ENCODE measurements at places on chromosomes 7 and 10.

- no peak for DNase-seq
Observed at GRCh38 chr7:79377097-79377496, 76.4 kb downstream of the MAGI2 start.

GRCh38 chr7:87318741-87319140 lies 26.7 kb upstream of the CROT start:
- DNase-seq = no peak

GRCh38 chr10:26318672-26319071 lies 102.1 kb downstream of the GAD2 start:
- DNase-seq = no peak

- DNase-seq = no peak
Observed at GRCh38 chr7:151025924-151026671, 1.8 kb upstream of the ATG9B start.

- no peak for DNase-seq
Observed at GRCh38 chr7:89605362-89605761, 548.9 kb upstream of the STEAP1 start.

- no peak for DNase-seq
Observed at GRCh38 chr7:103576641-103577040, 130.6 kb upstream of the SLC26A5 start.

- peak; percentile 14 for DNase-seq
Observed at GRCh38 chr7:131244259-131244852, 83.3 kb upstream of the MKLN1 start.

DNA sequence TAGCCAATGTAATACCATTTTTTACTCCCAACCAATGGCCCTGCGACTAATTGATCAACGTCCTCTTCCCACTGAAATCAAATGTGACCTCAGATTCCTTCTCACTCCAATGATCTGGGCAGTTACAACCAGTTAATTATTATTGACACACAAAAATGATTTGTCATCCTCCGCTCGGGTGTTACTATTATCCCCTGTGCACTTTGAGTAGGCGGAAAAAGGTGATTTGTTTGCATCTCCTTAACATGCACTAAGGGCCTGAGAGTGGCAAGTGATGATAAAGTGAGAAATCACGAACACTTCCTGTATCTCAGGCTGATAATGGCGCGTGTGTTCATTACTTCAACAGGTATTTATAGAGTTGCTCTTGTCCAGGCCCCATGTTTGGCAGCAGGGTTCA lies 40.9 kb upstream of the PNLIP start:
- no peak for DNase-seq

- DNase-seq = no peak
Observed at GRCh38 chr7:30989008-30989823, 25.5 kb downstream of the GHRHR start.

DNA sequence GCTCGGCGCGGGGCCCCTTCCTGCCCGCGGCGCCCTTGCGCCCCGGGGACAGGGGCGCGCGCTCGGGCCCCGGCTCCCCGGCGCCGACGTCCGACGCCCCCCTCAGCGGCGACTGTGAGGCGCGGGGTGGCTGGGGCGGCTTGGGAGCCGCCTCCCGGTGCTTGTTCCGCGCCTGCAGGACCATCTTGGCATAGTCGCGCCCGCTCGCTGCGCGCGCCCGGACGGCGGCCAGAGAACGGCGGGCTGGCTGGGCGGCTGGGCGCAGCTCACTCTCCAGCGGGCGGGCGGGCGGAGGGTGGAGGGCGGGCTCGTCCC lies at the start of gene DPY19L1:
DPY19L1 (minus strand) TSS at position 275 of the 315 bp plus-strand sequence; CDS start at position 184, 91 bp downstream.
- DNase-seq = no peak

- no peak for DNase-seq
Observed at GRCh38 chr7:47568547-47568946, 13.4 kb downstream of the TNS3 start.

- no peak for DNase-seq
Observed at GRCh38 chr7:131941291-131941690, 384.9 kb upstream of the PODXL start.

GRCh38 chr10:6398399-6398798 lies 181.7 kb downstream of the PRKCQ start:
- DNase-seq = no peak

GRCh38 chr7:71766016-71766415 lies 634.1 kb downstream of the GALNT17 start:
- DNase-seq = no peak

- DNase-seq = no peak
Observed at GRCh38 chr7:149125189-149125862, 798 bp downstream of the ZNF425 start.

DNA sequence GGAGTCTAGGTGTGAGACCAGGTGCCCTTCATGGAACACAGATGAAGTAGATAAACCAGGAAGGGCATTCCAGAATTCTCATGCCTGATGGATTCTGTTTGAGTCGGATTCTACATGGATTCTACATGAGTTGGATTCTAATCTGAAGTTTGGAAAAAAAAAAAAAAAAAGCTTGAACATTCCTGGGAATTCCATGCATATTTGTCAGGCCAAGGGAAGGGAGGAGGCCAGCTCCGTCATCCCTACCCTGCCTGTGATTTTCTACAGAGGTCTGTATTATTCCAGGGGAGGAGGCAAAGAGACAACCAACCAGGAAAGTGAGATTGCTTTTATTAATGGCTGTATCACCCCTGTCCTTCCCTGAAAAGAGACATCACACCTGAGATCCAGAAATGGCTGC lies 27.8 kb upstream of the EBLN1 start:
- no peak for DNase-seq

DNA sequence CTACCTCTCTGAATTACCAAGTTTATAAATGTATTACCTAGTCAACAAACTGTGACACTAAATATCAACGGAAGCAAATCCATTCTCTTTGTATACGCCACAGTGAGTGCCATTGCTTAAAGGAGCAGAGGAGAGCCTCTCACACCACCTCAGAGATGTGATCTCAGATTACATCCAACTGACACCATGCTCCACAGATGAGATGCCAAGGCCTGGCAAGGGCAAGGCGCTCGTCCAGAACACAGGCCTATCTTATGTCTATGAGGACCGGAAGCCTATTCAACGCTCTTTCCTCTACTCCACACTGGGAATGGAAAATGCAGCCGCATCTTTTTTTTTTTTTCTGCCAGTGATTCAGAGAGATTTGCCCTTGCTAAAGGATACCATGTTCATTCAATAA lies 11.4 kb downstream of the PDIA4 start:
- DNase-seq = no peak

DNA sequence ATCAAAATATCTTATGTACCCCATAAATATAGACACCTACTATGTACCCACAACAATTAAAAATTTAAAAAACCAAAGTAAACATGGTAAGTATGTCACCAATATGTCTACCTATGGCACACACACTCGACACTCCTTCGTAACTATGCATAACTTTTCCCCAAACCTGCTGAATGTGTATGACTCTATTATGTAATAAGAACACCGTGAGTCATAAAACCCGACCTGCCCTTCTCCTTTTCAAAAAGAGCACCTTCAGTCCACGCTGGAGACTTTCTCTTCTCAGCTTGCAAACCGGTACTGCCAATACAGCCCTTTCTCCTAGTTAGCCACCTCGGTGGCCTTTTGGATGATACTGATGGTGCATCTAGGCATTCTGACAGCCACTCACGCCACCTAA lies 186.3 kb downstream of the PRPF18 start:
- no peak for DNase-seq

DNA sequence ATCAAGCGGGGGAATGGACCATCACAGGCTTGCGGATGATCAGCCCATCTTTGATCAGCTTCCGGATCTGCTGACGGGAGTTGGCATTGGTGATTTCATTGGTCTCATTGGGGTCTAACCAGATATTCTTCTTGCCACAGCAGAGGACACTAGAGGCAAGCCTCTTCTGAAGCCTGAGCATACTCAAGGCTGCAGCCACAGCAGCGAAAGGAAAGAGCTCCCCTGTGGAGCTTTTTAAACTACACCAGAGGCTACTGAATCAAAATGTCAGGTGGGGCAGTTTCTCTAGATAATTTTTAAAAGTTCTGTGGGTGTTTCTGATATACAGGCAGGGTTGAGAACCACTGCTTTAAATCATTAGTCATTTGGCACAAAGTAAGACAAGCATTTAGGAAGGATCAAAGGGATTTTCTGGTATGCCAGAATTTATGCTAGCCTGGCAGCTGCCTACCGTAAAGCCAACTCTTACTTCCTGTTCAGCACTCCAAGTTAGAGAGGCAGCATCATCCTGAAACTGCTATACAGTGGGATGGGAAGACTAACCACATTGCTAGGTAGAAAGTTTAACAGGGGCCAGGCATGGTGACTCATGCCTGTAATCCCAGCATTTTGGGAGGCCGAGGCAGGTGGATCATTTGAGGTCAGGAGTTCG lies 7.0 kb downstream of the NAPEPLD start:
- no peak for DNase-seq

DNA sequence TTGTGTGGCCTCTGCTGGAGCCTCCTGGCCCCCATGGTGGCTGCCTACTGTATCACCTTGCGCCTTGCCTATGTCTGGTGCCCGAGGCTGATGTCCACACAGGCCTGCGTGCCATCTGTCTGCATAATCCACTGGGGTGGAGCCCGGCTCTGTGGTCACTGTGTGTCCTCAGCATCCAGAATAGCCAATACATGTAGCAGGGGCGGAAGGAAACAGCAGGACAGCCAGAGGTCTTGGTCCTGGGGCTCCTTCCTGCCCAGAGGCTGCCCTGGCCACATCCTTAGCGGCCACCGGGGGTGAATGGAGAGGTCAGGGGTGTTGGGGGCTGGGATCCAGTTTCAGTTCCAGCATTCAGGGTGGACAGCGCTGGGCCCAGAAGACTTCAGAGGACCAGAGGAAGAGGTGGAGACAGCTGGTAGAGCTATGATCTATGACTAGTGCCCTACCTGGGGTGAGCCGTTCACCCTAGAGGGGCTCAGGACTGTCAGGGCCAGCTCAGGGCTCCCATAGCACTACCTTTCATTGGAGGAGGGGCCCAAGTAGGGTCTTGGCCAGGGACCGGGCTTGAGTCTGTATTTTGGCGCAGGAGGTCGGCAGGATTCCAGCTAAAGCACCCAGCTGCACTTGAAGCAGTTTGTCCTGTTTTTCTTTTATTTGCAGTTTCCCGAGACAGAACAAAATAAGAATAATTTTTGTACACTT lies 15.9 kb downstream of the YKT6 start:
- no peak for DNase-seq

DNA sequence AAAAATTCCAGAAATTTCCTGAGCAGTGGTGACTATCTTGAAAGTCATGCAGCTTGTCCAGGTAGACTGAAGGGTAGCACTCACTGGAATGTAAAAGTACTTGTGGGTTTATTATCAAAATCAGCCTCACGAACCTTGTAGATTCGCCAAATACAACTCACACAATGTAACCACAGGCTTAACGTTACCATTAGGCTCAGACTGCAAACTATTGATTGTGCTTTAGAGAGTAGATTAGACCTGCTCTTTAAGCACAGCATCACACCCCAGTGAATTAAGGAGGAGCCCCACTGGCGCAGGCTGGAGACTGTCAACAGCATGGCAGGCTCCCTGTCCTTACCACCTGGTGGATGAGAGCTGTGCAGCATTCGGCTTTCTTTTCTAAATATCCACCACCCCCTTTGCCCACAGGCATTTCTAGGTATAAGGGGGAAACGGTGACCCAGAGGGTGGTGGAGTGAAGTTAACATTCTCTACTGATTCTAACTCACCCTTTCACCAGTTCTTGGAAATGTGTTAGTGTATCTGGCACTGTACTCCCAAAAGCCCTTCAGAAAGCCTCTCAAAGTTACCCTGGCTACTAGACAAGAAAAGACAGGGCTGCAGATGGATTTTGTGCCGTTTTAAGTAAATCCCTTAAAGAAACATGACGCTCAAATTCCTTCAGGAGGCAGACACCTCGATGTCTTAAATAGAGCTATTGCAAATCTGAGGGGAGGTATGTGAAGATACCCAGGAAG lies 56.6 kb downstream of the GSDME start:
- no peak for DNase-seq

GRCh38 chr10:114408112-114408967 lies 4.0 kb upstream of the AFAP1L2 start:
- DNase-seq = no peak

- DNase-seq = no peak
Observed at GRCh38 chr7:118858651-118859149, 634.2 kb downstream of the ANKRD7 start.

DNA sequence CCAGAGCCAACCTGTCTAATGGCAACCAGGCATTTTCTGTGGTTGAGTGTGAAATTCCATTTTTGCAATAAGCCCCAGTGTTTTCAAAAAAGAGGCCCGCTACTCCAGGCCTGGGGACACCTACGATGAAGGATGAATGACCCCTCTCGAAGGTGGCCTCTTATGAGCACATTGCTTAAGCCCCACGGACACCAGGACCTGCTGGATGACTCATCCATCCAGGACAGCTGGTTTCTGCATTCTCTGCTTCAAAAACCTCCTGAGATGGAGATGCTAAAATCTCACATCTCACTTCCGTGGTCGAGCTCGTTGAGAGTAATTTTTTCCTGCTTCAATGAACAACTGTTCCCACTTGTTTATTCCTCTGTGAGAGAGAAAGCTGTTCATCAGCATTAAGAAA lies 150.2 kb upstream of the FZD8 start:
- no peak for DNase-seq

- no peak for DNase-seq
Observed at GRCh38 chr10:91779011-91779605, 19.1 kb upstream of the TNKS2 start.

GRCh38 chr7:33642312-33642711 lies 263.0 kb upstream of the BMPER start:
- no peak for DNase-seq

DNA sequence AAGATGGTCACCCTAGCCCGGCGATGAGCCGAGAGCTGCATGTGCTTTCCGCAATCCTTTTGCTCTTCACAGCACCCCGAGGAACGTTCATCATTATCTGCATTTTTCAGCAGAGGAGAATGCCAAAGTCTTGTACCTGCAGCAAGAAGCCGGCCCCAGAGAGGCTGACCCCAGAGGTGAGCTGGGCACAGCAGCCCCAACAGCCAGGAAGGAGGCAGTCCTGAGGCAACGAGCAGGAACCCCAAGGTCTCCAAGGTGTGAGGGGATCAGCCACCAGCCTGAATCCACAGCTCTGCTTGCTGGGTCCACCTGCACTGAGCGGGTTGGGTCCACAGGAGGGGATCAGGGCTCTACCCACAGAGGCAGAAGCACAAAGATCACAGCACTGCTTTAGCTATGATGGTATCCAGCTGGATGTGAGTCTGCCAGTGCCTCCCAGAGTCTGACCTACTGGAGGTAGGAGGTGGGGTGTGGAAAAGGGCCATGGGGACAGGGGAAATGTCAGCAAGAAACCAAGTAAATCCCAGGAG lies 16.8 kb upstream of the GDF10 start:
- no peak for DNase-seq

DNA sequence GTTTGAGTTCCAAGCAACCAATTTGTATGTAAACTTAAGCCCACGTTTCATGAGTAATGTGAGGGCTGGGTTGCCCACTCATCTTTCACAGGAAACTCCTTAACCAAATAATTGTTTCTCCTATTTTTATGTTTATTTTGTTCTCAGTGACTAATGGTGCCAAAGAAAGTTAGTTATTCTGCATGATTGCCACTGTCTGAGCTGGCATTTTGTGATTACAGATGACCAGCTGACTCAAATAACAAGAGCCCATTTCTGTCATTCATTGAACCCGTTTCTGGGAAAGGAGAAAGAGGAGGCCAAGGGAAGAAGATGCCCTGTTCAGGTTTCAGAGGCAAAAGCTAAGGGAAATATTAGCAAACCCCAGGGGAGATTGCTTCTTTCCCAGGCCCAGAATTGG lies 186.9 kb upstream of the MYO3A start:
- no peak for DNase-seq

All from stimulated activated CD4-positive, alpha-beta T cell treated with anti-CD3 and anti-CD28 coated beads, Interleukin-2, amount 100 ng/mL, for 4 hours (primary cell).